Astrocyte of the cerebellum (primary cell): ENCODE measurements at places on chromosomes 7 and 10.

- DNase-seq, result no peak
Measured at GRCh38 chr10:8811201-8811600, 756.7 kb downstream of the GATA3 start.

GRCh38 chr7:47540387-47541350 lies 41.2 kb downstream of the TNS3 start:
- no peak for DNase-seq

- DNase-seq, result no peak
Measured at GRCh38 chr10:99973190-99973589, 36.6 kb downstream of the DNMBP start.

GRCh38 chr7:140192620-140193019 lies 15.8 kb upstream of the KDM7A start:
- no peak for DNase-seq

DNA sequence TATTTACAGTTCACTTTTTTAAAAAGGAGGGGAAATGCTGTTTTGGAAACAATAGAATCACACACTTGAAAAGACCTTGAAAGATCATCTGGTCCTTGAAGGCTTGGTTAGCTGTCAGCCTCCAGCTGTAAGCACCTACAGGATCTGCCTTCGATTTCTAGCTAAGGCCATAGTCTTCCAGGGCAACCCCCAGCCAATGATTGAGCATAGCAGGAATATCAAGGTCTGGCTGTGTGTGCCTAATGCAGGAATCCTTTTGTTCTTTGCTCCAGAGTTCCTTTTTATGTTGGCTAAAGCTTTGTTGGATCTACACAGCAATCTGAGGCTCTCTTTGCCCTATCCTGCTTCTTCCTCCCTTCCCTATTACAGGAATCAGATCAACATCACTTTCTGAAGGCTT lies 5.2 kb upstream of the YAE1 start:
- no peak for DNase-seq

- peak; percentile 83 for DNase-seq
Measured at GRCh38 chr10:23314835-23315239, 29.8 kb downstream of the C10orf67 start.

- no peak for DNase-seq
Measured at GRCh38 chr7:80146545-80147182, 12.0 kb downstream of the GNAI1 start.

DNA sequence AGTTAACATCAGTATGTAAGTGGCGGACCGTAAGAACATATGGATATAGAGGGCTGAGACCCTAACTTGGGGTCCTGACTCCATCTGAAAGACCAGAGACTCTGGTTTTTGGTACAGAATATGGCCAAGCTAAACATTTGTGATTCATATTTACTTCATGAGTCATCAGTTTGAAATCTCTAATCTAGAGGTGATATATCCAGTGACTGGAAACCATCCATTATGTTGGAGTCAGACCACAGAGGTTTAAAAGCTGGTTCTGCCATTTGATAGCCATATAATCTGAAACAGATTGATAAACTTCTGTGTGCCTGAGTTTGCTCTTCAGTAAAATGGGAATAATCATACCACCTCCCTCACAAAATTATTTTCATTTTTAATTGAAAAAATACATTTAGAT lies 505.3 kb downstream of the SORCS3 start:
- peak; percentile 47 for DNase-seq

DNA sequence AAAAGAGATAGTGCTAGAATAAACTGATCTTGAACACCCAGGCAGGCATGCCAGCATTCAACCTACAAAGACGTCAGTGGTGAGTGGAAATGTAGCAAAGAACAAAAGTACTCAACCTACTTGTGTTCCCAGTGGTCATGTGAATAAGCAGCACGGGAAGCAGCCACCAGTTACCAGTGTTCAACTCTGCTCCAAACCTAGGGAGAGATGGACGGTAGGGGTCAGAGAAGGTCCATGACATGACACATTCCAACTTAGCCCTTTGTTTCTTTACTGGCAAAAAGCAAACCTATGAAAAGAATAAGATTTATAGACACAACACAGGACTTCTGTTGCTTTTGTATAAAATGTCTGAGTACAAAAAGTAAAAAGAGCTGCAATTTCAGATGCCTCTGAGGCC lies 511.4 kb downstream of the XPNPEP1 start:
- no peak for DNase-seq

DNA sequence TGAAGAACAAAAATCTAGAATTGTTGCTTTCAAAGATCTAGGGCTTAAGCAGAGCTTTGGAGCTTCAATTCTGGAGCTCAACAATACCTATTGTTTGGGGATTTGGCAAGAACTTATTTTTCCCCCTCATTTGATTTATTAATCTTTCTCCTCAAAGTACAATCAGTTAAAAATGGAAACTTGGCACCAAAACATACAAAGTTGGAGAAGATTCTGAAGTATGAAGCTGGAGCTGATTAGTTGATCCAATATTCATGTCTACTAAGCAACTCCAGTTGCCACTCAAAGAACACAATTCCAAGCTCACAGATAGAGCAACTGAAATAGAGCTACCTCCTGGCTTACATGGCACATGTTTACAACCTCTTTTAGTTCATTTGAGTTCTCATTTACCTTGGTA lies 3.8 kb downstream of the FAM13C start:
- no peak for DNase-seq

GRCh38 chr7:6160191-6160623 lies 112.2 kb downstream of the CYTH3 start:
- peak; percentile 32 for DNase-seq

DNA sequence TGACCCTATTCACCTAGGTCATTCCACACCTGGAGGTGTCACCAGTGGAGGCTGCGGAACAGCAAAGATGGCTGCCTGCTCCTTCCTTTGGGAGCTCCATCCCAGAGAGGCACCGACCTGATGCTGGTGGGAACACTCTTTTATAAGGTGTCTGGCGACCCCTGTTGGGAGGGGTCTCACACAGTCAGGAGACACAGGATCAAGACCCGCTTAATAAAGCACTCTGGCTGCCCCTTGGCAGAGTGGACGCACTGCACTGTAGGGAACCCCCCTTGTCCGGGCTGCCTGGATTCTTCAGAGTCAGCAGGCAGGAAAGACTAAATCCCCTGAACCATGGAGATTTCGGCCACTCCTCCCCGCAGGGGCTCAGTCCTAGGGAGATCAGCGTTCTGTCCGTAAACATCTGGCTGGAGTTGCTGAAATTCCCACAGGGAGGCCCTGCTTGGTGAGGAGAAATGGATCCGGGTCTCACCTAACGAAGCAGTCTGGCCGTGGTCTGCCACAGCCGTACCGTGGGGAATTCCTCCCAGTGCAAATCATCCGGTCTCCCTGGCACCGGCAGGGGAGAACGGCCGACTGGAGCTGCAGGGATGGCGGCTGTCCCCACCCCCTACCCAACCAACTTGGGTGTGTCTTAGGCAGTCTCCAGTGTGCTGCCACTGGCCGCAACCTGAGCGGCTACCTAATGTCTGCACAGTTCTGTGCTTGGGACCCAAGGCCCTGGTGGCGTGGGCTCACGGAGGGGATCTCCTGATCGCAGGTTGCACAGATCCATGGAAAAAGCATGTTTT lies 66.1 kb downstream of the LSMEM1 start:
- no peak for DNase-seq

DNA sequence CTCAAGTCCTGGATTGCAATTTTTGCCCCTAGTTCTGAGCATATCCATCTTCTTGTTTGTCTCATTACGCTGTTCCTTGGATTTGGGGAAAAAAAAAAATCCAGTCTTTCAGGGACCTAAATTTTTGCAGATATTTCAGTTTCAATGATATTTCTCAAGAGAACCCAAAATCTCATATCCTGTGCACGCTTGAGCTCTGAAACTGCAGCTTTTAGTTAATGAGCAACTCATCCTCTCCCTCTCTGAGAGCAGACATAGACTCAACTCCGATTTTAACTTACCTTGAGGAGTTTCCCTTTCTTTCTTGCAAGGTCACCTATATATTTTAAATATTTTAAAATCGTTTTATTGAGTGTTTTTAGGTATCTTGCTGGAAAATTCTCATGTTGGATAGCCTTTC lies 200.3 kb downstream of the GALNT17 start:
- DNase-seq, result no peak

- DNase-seq, result no peak
Measured at GRCh38 chr7:68613405-68613804, 984.9 kb upstream of the AUTS2 start.

- DNase-seq, result no peak
Measured at GRCh38 chr7:66323114-66323796, 118.1 kb downstream of the TPST1 start.

DNA sequence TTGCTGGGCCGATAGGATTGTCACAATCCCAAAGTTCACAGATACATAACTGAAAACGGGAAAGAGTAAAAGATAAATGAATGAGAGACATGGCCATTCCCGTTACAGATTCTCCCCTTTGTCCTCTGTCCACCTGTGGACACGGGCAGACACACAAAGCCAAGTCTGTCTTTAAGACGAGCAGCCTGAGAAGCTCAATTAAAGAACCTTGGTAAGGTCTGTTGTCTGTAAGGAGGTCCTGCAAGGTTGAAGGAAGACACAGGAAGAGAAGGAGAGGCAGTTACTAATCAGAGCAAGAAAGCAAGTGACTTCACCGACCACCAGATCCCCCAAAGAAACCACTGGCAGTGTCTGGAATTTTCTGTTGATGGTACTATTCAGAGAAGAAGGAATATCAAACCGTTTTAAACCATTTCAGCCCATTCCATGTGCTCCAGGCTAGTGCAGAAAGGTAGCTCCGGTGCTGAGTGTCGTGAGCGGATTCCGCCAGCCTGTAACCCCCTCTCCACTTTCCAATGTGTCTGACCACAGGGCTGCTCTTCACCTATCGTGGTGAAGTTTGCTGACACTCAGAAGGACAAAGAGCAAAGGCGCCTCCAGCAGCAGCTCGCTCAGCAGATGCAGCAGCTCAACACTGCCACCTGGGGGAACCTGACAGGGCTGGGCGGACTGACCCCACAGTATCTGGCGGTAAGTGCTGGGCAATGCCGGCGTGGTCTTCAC lies 252.6 kb downstream of the CELF2 start:
- peak; percentile 40 for DNase-seq

DNA sequence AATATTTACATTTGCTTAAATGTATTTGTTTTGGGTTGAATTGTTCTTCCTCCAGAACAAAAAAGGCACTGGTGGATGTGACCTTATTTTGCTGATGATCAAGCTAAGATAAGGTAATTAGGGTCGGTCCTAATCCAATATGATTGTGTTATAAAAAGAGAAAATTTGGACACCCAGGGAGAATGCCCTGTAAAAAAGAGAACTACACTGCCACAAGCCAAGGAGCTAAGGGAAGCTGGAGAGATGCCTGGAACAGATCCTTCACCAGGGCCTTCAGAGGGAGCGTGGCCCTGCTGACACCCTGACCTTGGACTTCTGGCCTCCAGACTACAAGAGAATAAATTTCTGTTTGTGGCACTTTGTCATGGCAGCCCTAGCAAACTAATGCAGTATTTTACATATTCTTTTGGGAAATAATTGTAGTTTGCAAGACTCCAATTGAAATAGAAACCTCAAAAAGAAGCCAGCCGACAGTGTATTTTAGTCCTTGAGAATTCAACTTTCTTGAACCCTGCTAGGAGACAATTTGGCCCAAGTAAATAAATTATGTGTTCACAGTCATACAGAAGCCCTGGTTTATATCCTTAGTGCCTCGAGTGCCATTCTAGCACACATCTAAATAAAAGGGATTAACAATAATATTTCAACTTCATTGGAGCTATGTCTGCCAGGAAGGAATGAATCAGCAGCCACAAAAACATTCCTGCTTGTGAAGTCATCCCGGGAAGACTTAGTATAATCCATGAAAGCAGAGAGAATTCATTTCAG lies 164.6 kb downstream of the PKD1L1 start:
- peak; percentile 95 for DNase-seq

DNA sequence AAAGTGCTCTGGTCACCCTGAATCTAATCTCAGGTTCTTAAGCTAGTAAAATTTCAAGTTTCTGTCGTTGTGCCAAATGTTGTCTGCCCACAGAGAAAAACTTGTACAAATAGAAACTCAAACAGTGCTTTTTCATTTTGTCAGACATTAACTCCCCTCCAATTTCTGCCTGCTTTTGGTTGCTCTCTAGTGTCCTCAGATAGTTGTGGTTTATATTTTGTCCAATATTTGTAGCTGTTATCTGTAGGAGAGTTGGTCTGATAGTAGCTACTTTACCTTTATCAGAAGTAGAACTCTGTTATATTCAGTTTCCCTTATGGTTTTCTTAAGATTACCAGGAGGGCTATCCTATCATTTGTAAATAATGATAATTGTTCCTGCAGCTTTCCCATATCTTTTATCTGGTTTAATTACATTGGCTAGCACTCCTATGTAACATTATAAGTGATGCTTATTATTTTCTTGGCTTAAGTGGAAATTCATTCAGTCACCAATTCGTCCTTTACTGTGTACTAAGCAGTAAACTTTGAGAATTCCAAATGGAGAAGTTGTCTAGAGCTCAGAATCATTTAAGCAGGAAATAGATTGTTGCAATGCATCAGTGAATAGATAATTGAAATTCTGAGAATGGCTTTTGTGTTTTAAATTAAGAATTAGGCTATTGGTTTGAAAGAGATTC lies 91.0 kb downstream of the ANKIB1 start:
- DNase-seq, result peak; percentile 4

GRCh38 chr10:79022565-79023230 lies 46.1 kb upstream of the ZMIZ1 start:
- peak; percentile 20 for DNase-seq

GRCh38 chr10:72009425-72010081 lies 45.4 kb downstream of the CHST3 start:
- peak; percentile 87 for DNase-seq

- no peak for DNase-seq
Measured at GRCh38 chr10:71232089-71232998, 20.0 kb downstream of the UNC5B start.

GRCh38 chr7:20038676-20039075 lies 178.5 kb downstream of the MACC1 start:
- DNase-seq, result no peak

DNA sequence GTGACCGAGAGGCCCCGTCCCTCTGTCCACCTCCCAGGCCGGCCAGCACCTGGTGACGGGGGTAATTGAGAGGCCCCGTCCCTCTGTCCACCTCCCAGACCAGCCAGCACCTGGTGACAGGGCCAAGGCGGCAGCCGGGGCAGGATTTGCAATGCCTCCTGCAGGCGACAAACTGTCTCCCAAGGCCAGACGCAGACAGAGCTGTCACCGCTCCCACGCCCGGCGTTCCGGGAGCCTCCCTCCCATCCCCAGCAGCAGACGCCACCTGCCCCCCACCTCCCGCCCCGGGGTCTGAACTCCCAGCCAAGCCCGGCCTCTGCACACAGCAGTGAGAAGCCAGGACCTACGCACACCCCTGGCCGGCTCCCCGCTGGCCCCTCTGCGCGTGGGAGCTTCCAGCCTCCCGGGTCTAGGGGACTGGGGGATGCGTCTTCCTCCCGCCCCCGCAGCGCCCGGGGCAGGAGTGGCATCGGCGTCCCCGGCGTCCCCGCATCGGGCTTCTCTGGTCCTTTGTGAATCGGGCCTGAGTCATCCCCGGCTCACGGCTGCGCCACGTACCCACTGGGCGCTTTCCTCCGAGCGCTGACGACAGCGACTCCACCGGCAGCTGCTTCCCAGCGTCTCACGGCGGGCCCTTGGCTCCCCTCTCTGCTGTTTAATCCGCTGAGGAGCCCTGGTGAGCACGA lies 95.1 kb upstream of the DIP2C start:
- peak; percentile 20 for DNase-seq

GRCh38 chr7:107505362-107505761 lies 35.5 kb downstream of the GPR22 start:
- DNase-seq, result no peak
